Stimulated activated CD8-positive, alpha-beta memory T cell treated with anti-CD3 and anti-CD28 coated beads, Interleukin-7, amount 100 ng/mL, for 48 hours (primary cell): ENCODE measurements at places on chromosomes 7 and 10.

GRCh38 chr7:130008941-130009847, 42.0 kb downstream of the ZC3HC1 start:
- DNase-seq: no peak

GRCh38 chr7:45366475-45366874, 207.7 kb upstream of the ADCY1 start:
- DNase-seq: no peak

GRCh38 chr10:120221873-120222485, 235.0 kb upstream of the PLPP4 start:
- peak; percentile 2 for DNase-seq

- no peak for DNase-seq
Observed at GRCh38 chr10:71625445-71626175, 94.0 kb downstream of the C10orf105 start.

DNA sequence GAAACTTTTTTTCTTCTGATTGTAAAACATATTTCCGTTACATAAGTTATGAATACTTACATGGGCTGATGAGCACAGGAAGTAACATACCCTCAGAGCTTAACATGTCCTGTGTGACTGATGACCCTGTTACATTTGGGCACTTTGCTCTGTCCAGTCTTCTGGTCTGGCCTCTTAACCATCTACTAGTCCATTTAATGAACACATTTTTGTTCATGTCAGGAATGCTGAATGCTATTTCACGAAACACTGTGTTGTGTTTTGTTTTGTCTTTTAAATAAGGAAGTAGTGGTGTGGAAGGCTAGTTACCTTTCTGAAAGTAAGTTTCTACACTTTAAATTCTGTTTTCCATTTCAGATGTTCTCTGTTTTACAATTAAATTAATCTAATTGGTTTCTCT, 77.7 kb downstream of the RBM33 start:
- DNase-seq: no peak

GRCh38 chr7:70571403-70571934, 560.5 kb upstream of the GALNT17 start:
- DNase-seq: no peak

- DNase-seq: no peak
Observed at GRCh38 chr7:79182283-79182682, 271.2 kb downstream of the MAGI2 start.

- no peak for DNase-seq
Observed at GRCh38 chr7:129617178-129617577, 5.7 kb downstream of the NRF1 start.

DNA sequence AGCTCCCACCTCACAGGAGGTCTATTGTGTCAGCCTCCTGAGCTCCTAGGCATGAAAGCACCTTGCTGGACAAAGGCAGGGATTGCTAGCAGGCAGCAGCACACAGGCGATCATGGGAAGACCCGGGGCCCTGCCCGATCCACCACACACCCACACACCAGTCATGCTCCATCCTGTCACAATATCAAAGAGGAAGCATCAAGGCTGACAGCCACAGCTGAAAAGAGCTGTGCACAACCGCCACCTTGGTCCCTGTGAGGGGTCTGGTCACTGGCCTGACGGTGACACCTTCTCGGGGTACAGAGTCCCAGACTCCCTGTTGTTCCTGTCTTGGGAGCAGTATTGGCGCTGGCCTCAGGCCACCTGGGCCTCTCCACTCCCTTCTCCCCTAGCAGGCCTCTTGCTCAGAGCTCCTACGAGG, 89.7 kb upstream of the RET start:
- DNase-seq: no peak

DNA sequence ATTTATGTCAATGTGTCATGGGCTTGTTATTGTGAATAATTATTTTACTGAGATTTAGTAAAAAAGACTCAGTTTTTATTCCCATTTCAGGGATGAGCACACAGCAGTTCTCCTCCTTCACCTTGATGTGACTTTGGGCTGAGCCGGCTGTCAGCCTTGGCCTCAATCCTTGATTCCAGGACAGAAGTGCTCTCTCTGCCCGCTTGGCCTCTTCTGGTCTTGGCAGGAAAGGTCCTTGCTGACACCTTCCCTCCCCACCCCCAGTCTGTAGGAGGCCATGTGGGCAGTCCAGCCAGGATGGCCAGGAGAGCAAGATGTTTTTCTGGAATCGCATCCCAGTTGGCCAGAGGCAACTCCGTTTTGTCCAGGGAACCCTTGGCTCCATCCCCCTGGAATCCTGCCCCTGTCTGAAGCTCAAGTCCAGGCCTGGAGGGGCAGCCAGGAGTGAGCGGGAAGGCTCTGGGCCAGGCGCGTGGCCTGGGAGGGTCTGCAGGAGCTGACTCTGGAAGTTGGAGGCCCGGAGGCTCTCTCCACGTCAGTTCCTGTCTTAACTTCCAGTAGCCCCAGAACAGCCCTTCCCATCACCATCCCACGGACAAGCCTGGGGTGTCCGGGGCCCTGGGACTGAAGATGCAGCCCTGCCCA, 100.9 kb downstream of the PDGFA start:
- DNase-seq: no peak

DNA sequence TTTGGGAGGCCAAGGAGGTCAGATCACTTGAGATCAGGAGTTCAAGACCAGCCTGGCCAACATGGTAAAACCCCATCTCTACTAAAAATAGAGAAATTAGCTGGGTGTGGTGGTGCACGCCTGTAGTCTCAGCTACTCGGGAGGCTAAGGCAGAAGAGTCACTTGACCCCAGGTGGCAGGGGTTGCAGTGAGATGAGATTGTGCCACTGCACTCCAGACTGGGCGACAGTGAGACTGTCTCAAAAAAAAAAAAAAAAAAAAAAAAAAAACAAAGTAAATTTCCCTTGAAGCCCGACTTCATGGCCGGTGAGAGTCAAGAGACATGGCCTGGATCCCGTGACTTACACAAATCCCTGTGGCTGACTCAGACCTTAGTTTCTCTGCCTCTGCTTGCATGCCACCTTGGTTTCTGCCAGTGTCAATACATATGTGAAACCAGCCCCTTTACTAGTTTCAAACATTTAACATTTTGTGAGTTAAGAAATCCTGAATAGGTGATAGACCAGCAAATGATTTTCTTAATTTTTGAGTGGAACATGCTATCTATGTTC, 62.8 kb downstream of the ZEB1 start:
- DNase-seq: no peak

DNA sequence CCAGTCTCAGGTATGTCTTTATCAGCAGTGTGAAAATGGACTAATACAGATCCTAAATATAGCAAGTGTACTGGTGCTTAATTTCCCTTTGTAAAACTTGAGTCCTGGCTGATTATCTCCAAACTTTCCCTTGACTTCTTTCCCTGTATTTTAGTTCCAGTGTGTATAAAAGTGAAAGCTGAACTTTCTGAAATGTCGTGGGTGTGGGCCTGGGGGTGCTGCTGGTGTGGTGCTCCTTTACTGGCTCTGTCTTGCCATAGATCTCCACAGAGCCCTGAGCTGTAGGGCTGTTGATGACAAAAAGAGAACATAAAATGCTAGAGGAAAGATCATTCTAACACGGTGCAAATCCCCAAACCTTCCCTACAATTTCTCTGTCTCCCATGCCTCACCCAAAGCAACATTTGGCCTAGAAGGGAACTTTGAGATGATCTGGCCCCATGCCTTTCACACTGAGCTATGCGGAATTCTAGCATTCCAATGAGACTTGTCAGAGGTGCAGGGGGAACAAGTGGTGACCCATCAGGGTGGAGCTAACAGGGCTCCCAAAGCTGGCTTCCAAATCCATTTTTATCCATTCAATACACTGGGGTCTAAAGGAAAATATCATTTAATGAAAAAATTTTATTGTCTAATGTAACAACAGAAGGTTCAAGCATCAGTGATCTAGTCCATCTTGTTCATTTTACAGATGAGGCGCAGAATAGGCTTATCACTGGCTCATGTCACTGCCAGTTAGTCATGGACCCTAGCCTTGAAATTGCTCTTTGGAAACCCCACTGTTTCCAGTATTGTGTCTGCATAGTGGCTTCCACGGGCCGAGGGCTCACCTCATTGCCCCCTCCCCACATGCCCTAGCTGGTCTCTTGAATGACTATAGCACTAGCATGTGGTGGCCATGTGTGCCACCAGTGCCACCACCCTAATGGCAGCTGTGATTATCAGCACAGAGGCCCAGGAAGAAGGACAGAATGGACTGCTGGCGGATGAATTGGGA, 1000.9 kb downstream of the LRMDA start:
- no peak for DNase-seq

DNA sequence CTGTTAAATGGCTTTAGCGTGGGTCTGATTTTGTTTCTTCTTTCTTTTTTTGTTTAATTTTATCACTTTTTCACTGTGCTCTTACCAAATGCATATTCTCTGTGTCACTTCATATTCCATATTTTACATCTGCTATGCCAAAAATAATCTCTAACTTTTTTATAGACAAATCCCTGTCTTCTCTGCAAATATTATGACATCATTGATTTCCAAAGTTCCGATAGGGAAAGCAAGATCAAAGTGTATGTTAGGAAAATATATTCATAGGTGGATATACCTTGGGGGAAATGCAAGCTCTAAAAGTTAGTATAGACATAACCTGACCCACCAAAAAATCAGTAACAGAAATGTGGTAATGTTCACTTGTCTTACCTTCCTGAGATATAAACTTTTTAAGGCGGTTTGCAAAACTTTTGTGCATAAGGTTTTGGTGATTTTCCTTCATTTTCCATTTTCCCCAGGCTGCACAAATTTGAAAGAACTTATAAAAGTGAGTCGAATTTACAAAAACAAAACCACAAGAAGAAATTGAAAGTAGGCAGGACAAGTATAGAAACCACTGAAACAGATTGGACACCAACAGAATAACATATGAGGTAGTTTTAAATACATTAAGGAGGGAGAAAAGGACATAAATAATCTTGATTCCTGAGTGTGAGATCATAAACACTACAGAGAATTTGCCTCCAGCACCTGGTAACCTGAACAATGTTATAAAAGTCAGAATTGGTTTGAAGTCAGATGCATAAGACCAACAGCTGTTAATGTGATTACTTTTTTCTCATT, 63.1 kb upstream of the TFEC start:
- no peak for DNase-seq

GRCh38 chr7:19016140-19016539, 101.3 kb downstream of the TWIST1 start:
- no peak for DNase-seq

- DNase-seq: no peak
Observed at GRCh38 chr10:100483876-100484666, 21.3 kb downstream of the WNT8B start.

DNA sequence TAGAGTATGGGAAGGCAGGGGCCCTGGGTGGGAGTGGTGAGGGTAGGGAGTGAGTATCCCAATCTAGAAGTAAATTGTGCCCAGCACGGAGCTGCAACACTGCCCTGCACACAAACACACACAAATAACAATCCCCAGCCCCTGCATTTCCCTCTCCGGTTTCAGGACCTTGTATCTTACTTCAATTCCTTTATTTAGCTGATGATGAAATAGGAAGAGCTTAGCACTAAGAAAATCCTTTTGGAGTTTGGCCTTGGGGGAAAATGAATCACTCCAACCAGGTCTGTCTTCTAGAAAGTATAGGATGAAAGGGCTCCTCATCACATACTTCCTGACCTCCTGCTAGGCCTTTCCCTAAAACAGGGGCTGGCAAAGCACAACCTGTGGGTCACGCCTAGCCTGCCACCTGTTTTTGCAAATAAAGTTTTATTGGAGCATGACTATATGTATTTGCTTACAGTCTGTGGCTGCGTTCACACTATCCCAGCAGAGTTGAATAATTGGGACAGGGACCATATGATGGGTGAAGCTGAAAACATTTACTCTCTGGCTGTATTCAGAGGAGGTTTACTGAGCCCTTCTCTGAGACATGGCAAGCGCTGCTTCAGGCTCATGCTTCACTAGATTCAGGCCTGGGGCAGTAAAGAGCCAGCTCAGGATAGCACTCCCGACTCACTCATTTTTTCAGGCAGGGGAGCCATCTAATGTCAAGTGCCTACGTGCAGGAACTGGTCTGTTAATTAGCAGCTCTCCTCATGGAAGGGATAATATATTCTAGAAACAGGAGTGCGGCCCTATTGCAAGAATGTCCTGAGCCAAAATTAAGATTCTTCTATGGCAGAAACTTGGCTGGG, 111.0 kb downstream of the EGFR start:
- no peak for DNase-seq

GRCh38 chr10:60444494-60445064, 54.9 kb upstream of the ANK3 start:
- DNase-seq: no peak

DNA sequence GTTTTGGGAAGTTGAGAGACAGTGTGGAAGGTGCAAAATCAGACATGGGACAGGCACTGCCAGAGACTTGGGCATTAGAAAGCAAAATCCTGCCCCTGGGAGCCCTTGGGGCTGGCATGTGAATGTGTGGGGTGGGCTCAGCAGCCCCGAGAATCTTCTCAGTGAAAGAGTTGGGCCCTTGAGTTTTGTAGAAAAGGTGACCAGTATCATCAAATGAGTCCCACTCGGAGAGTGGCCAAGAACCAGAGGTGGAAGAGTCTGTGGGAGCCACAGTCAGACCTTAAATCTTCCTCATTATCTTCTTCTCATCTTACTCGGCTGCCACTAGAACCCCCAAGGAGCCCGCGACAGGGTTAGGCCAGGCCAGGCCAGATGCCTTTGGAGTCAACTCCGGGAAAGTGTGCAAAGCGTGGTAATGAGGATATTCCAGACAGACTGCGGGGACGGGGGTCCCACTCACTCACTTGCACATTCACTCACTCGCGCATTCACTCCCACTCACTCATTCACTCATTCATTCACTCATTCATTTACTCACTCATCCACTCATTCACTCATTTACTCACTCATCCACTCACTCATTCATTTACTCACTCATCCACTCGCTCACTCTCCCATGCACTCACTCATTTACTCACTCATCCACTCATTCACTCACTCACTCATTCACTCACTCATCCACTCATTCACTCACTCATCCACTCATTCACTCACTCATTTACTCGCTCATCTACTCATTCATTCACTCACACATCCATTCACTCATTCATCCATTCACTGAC, 74.9 kb downstream of the CARD11 start:
- no peak for DNase-seq

DNA sequence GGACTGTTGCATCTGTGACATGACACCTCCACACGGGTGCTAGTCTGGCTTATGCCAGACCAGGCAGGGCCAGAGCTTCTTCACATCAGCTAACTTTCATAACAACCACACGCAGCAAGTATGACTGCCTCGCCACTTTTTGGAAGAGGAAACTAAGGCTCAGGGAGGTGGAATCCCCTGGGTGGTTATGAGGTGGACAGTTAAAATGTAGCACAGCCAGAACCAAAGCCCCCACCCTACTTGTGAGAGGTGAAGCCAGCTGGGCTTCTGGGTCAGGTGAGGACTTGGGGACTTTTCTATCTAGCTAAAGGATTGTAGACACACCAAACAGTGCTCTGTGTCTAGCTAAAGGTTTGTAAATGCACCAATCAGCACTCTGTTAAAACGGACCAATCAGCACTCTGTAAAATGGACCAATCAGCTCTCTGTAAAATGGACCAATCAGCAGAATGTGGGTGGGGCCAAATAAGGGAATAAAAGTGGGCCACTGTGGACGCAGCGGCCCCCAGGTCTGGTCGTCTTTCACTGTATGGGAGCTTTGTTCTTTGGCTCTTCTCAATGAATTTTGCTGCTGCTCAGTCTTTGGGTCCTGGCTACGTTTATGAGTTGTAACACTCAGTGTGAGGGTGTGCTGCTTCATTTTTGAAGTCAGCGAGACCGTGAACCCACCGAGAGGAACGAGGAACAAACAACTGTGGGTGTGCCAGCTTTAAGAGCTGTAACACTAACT, 171.0 kb downstream of the PTPN20 start:
- DNase-seq: no peak

- DNase-seq: no peak
Observed at GRCh38 chr7:108078691-108079090, 51.5 kb downstream of the LAMB4 start.
